ENCODE measurements at places on chromosomes 12 and 14.

DNA sequence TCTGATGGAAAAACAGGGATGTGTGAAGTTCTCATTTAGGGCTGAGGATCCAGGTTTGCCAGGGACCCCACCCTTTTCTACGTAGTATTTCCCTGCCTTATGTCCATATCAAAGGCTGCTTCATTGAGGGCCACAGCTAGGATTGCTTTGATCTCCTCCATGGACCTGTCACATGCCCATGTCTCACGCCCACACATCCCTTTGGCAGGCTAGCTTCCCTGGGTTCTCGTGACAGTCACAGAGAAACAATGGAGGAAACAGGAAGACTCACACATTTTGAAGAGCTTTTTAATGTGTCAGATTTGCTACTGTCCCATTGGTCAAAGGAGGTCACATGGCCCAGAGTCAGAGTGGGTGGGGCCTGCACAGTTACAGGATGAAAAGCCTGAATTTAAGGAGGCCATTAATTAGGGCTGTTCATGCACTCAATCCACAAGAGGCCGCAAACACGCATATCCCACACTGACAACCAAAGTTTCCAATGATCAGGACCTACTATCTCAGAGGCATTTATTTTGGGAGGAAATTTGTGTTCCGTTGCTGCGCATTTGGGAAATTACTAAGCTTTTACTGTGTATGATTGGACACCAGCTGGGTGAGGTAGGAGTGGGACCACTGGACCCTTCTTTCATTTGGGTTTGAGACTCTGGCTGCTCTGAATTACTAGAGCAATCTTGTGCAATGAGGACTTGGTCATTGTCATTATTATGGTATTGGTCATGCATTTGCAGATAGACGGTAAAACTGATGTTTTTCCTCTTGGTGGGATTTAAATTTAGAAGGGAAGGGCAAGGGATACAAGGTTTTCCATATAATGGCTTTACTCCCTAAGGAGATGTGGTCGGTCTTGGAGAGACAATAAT, 266.2 kb downstream of the KTN1 start:
- DNase-seq, result peak; percentile 64

- DNase-seq, result no peak
These were observed 69.9 kb downstream of the RASSF3 start for GRCh38 chr12:64680235-64680634.

DNA sequence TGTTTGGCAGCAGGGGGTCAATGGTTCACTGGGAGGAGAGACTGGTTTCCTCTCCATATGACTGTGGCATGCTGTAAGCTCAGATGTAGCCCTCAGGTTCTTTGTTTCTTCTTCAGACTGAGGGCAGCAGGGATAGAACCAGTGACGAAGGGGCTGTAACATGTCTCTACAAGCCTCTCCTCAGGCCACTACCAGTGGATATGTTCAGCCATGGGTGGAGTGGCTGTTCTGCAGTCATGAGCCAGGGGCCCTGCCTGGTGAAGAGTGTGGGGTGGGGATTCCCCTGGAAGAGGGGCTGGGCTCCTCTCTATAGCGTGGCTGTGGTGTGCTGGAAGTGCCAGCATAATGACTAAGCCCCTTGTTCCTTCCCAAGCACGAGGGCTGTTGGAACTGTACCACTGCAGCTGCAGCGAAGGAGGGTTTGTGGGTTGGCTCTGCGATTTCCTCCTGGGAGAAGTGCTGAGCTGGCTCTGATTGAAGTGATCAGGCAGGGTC, 55.8 kb downstream of the CMAS start:
- peak; percentile 78 for DNase-seq

- peak; percentile 12 for DNase-seq
These were observed 111.9 kb downstream of the LRRK2 start for GRCh38 chr12:40336573-40337199.

GRCh38 chr12:109510196-109510595, 32.8 kb downstream of the UBE3B start:
- no peak for DNase-seq

- no peak for DNase-seq
These were observed 11.1 kb downstream of the EXOC3L4 start for GRCh38 chr14:103105580-103106150.

DNA sequence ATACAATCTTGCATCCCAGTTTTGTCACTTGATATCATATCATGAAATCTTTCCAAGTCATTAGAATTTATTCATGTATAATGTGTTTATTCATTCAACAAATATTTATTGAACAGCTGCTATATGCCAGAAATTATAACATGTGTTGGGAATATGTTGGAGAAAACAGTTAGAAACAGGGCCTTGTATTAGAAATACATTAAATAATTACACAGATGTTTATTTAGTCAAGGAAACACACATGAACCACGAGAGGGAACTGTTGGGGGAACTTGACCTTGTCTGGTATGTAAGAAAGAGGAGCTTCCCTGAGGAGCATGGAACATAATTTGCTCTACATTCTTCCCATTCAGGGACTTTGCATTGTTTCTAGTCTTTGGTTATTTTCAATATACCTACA, 191.7 kb upstream of the FRMD6 start:
- no peak for DNase-seq

DNA sequence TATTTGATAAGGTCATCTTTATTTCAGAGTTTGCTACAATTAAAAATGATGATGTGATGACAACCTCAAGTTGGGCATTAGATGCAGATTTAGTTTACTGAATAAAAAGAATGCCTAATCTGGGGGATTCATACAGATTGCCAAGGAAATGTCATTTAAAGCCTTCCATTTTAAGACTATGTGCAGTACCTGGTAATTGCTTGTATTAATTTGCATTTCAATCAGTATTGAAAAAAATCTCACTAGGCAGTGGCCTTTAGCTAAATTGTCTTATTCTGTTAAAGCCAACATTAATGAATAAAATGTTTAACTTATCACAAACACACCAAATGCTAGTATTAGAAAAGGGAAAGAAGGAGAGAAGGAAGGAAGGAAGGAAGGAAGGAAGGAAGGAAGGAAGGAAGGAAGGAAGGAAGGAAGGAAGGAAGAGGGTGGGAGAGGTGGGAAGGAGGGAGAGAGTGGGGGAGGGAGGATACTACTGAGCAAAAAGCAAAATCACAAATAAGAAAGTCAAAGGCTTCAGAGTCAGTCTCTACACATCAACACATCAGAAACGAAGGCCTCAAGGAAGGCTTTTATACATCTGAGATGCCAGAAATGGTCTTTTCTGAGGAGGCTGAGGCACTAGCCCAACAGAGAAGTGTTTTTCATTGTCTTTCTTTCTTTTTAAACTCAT, 271.1 kb upstream of the CLEC14A start:
- DNase-seq, result no peak

DNA sequence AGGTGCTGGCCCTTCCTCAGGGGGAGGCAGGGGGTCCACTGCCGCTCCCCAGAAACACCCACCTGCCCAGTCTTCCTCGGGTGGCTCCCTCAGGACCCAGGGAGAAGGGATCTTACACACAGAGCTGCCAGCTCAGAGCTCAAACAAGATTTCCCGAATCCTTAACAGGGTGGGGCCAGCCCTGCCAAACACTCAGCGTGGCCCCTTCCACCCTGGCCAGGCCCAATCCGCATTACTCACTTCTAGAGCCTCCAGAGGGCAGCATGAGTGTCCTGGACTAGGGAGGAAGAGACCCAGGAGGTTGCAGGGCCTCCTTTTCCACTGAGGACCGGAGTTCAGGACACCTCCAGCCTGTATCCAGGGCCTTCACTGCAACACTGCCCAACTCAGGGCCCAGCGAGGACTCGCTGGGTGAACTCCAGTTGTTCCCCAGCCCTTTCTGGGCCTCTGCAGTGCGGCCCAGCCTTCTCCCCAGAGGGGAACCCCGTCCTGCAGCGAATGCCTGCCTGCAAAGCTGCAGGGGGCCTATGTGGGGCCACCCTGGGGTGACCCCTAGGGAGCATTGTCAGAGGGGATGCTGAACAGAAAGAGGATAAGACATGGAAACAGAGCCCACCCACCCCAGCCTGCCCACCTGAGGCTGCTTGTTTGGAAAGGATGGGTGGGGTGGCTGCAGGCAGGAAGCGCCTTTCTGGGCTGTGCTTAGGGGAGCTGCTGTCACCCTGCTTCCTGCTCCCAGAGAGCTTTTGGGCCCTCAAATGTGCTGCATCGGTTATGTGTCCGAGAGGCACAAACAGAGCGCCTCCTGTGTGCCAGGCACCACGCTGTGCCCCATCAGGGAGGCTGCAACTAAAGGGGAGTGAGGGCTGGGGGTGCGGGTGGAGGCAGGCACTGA, 43.8 kb downstream of the CCNK start:
- DNase-seq, result peak; percentile 77

- no peak for DNase-seq
These were observed 8.9 kb downstream of the RNASE11 start for GRCh38 chr14:20578784-20579502.

- DNase-seq, result no peak
These were observed 320.6 kb upstream of the TBX3 start for GRCh38 chr12:115004470-115005146.

GRCh38 chr14:31760277-31760676, 199.1 kb downstream of the NUBPL start:
- DNase-seq, result no peak

DNA sequence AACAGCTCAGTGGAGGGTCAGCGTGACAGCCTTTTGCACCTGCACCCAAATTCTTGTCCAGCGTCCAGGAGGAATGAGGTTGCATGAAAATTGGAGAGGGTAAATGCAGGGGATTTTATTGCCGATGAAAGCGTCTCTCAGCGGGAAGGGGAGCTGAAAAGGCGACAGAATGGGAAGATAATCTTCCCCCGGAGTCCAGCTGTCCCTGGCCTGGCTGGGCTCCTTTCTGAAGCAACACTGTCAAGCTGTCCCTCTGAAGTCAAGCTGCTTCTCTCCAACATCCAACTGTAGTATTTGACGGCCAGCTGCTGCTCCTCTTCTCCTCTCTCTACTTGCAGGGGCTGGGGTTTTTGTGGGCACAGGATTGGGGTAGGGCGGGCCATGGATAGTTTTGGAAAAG, 32.7 kb downstream of the NOPCHAP1 start:
- no peak for DNase-seq

DNA sequence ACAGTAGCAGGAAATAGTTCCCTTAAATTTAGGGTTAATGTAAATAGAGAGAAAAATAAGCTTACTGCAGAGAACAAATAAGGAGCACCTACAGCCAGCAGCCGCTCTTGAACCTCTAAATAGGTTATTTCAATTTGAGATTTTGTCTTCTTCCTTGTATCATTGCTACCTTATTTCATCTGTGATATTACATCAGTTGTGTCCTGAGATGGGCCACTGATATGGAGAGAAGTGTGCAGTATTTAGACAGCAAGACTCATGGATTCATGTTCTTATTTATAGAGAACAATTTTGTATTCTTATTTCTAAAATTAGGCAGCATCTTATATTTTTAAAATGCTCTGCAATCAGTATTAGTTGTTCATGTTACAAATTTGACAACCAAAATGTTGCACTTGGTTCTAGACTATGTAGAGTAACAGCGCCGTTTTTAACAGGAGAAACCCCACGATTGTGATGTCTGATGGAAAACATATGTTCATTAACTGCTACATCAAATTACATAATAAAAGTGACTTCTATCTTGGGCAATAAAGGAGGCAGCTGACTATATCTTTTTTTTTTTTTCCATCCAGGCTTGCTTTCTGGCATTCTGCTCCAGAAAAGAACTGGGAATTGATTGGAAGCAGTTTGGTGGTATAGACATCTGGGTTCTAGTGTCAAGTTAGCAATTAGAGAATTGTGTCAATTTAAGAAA, 117.9 kb downstream of the CAND1 start:
- no peak for DNase-seq

- DNase-seq, result no peak
These were observed 6.9 kb downstream of the LMO3 start for GRCh38 chr12:16599081-16599480.
